ENCODE measurements at places on chromosomes 16 and 17.

DNA sequence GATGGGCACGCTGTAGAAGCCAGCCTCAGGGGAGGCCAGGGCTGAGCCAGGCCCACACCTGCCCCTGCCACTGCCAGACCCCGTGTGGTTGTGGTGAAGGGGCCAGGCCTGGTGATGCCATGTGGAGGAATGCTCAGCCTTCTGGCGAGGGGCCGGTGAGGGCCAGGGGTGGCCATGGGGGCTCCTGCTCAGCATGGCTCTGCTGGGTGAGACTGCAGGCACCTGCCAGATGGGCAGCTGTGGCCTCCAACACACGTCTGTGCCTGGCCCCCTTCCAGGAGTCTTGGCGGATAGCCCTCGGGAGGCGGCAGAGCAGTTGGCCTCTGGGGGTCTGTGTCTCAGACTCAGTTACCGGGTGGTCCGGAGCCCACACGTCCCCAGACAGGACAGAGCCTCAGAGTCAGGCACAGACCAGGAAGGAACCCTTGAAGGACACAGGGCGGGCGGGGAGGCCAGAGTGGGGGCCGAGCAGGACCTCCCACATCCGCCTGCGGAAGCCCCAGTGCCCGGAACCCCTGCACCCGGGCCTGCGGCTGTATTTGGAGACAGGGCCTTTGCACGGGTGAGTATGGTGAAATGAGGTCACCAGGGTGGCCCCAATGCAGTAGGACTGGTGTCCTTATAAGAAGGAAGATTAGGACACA is 22.5 kb upstream of the CHMP6 start:
- DNase-seq, result no peak

DNA sequence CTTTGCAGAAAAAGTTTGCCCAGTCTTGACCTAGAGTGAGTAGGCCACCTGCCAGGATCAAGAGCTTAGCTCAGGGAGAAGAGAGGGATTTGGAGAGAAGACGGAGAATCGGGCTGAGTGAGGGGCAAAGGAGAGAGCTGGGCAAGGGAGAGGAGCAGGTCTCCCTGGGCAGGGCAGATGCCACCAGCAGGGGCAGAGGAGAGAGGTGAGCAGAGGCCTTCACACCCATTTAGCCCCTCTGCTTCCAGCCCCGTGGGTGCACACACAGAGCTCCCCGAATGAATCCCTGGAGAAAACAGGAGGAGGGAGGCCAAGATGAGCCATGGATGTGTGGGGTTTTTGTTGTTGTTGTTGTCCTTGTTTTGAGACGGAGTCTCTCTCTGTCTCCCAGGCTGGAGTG is 29.2 kb downstream of the TBX4 start:
- DNase-seq, result no peak

DNA sequence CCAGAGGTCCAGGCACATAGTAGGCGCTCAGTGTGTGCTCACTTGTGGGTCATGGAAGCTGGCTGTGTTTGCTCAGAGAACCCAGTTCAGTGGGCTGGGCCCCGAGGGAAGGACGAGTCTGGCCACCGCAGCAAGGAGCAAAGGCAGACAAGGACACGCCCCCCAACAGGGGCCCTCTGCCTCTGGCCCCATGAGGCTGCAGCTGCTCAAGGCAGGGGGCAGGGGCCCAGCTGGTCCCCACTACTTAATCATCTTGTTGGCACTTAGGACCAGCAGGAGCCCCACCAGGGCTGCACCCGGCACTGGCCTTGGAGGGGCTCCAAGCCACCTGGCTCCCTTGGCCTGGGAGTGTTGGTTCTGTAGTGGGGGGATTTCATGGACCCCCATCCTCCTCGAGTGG is 16.1 kb downstream of the KCNJ12 start:
- no peak for DNase-seq

GRCh38 chr17:74259667-74260524 is 14.1 kb upstream of the DNAI2 start:
- DNase-seq, result no peak

- DNase-seq, result no peak
Measured at GRCh38 chr17:2580661-2581060, 12.8 kb upstream of the PAFAH1B1 start.

DNA sequence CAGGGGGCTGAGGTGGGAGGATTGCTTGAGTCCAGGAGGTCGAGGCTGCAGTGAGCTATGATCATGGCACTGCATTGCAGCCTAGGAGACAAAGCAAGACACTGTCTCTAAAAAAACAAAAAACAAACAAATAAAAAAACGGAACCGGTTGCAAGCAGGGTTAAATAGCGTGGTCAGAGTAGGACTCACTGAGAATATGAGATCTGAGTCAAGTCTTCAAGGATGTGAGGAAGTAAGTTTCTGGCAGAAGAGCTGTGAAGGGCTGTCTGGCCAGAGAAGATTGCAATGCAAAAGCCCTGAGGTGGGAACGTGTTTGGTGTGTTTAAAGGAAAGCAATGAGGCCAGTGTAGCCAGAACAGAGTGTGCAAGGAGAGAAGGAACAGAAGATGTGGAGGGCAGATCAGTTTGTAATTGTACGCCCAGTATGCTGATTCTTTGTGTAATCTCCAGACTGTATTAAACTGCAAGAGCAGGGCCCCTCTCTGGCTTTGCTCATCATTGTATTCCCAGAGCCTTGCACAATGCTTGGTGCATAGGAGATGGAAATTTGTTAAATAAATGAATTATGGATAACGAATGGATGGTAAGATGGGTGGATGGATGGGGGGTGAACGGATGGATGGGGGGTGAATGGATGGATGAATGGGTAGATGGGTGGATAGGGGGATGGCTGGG is 6.3 kb downstream of the G6PC1 start:
- DNase-seq, result no peak

DNA sequence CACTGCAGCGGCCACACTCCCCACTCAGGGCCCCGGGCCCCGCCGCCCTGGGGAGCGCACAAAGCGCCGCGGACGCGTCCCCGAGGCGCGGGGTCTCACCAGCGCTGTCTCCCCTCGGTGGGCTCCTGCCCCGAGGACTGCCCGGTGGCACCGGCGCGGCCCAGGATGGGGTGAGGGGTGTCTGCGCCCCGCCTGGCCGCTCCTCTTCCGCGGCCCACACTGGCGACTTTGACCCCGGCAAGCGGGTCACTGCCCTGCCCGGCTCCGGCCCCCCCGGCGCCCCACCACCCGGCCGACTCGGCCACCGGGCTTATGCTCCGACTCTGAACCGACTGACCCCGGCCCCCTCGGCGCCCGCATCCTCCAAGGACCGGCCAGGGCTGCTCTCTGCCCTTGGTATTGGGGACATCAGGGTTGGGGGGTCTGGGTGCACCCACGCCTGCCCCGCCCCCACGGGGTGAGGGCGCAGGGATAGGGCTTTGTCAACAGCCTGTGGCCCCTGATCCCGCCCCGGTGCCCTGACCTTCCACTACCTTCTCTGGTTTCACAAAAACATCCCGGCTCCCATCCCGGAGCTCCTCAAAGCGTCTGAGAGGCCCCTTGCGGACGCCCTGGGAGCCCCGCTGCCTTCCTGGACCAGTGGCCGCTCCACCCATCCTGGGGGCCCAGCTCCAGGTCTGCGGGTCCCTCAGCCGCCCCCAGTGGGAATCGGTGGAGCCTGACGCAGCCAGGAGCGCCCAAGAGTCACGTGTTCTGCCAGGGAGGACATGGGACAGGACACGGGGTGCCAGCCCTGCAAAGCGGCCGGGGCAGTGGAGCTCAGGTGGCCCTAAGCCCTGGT is 829 bp downstream of the GCGR start:
- no peak for DNase-seq

DNA sequence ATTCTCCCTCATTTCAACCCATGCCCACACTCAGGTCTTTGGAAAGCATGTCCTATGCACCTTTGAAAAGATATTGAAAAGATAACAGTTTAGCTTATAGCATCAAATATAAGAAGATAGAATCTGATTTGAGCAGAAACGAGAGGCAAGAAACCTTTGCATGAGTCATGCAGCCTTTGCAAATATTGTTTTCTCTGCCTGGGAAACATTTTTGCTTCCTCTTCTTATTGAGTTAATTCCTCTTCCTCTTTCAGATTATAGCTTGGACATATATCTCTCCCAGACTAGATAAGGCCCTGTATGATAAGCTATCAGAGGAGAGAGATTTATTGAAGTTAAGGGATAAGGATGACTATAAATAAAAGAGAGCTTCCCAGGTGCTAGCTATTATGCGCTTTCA is 46.1 kb upstream of the KCNJ2 start:
- no peak for DNase-seq

- no peak for DNase-seq
Measured at GRCh38 chr16:69094501-69094900, 11.0 kb upstream of the HAS3 start.

- no peak for DNase-seq
Measured at GRCh38 chr16:81688182-81688581, 90.9 kb upstream of the PLCG2 start.

- DNase-seq, result no peak
Measured at GRCh38 chr17:20993863-20994778, 48.7 kb downstream of the USP22 start.
